Central memory CD4-positive, alpha-beta T cell (primary cell): ENCODE measurements at places on chromosomes 2 and 18.

GRCh38 chr2:161662373-161662772 is 38.2 kb downstream of the SLC4A10 start:
- DNase-seq, result no peak

GRCh38 chr2:177075254-177075653 is 137.3 kb upstream of the HNRNPA3 start:
- DNase-seq, result no peak

- no peak for DNase-seq
Measured at GRCh38 chr18:28039691-28040090, 137.2 kb downstream of the CDH2 start.

GRCh38 chr2:143830476-143830875 is 689.4 kb downstream of the ZEB2 start:
- DNase-seq, result no peak

DNA sequence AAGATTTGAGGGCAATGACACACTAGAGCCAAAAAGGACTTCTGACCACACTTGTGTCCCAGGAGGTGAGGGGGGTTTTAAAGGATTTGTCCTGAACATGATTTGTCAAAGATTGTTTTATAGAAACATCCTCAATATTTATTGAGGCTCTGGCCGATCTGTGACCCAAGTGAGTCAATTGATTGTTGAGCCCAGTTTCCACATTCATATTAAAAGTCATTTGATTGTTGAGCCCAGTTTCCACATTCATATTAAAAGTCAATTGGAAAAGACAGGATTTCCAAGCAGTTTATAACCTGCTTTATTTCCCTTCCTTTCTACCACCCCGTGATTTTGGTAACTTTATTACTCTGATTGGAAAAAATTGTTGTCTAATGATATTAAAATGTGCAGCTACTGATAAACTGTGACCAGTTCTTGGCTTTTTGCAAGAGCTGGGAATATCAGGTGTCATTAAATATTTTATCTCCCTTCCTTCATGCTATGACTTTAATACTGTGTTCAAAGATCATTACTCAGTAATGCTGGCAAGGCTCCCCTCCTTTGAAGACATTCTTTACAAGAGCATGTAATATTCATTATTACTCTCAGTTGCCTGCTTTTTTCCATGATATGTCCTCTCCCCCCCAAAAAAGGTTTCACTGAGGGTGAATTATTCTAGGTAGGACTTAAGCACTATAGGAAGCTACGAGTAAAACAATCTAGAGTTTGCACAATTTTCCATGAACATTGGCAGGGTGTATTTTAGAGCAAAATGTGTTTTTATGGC is 75.3 kb downstream of the HRH4 start:
- no peak for DNase-seq

DNA sequence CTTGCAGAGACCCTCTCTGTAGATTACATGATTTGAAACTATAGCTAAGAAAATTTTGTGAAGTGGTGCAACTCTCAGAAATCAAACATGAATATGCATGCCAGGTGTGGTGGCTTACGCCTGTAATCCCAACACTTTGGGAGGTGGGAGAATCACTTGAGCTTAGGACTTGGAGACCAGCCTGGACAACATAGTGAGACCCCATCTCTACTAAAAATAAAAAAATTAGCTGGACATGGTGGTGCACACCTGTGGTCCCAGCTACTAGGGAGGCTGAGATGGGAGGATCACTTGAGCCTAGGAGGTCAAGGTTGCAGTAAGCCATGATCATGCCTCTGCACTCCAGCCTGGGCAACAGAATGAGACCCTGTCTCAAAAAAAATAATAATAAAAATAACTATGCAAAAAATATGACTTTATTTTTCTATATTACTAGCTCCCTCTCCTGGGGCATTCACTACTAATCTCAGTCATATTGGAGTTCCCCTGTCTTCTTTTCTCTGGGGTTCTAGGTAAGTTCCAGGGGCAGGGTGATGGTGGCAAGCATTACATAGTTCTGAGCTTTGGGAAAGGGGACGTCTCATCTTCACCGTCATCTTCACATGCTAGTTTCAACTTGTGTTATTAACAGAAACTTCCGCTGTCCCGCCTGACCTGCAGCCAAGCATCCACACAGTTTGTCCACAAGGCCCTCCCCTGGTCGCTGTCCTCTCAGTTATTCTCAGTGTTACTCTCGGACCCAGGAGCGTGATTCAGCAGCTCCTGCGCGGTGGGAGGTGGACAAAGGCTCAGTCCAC is 96.8 kb upstream of the MBOAT2 start:
- DNase-seq, result no peak

- no peak for DNase-seq
Measured at GRCh38 chr2:191645032-191645431, 32.9 kb upstream of the NABP1 start.

GRCh38 chr2:160703648-160704585 is 210.3 kb upstream of the RBMS1 start:
- peak; percentile 3 for DNase-seq

DNA sequence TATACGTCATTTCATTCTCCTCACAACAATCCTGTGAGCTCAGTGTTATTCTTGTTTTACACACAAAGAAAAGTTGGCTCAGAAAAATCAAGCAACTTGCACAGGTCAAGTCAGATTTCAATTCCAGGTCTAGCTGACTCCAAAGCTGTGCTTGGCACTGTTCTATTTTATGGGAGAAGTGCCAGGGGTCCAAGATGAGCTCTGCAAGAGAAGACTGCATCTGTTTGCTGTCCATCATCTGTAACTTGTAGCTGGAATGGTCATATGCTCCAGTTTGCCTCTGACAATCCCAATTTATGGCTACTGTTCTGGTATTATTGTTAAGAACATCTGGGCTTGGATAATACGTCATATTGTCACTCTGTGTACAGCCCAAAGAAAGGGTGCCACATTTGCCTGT is 28.9 kb downstream of the KCNF1 start:
- no peak for DNase-seq

- DNase-seq, result no peak
Measured at GRCh38 chr2:202278036-202278760, 12.6 kb downstream of the NOP58 start.

- no peak for DNase-seq
Measured at GRCh38 chr18:8617907-8618306, 8.7 kb downstream of the RAB12 start.

GRCh38 chr18:51038110-51038509 is 8.1 kb downstream of the SMAD4 start:
- DNase-seq, result no peak

DNA sequence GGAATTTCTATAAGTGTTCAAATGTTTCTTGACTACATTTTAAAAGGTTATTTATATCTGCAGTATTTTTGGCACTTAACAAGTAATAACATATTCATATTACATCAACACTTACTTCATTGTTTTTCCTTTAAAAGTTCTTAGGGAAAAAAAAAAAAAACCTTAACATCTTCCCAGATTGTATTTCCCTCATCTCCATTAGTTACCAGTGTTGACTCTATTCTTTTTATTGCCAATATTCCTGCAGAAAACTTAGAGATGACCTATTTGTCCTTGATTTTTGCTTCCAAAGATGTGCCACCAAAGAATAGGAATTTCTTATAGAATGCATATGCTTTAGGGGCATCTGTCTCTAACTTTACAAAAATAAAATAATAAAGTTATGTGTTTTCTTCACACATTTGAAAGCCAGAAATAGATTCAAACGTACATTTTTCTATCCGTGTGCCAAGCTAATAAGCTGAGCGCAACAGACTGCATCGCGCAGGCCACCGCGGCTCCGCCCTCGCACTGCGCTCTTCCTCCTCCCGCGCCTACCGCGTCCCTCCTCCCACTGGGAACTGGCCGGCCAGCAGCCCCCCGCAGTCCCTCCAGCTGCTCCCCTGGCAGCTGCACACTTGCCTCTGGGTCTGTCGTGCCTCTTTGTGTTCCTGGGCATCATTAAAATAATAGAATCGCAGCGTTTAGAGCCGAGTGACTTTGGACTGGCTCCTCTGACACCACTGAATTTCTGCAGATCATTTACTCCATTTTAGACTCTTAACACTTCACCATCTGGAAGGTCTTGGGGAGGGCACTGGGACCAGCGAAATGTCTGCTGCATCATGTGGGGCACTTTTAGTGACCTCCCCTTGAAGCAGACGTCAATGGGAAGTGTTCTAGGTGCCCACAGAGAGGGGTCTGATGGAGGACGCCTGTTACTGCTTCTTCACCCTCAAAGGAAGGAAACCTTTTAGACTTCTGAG is 21.2 kb upstream of the NAB1 start:
- no peak for DNase-seq

DNA sequence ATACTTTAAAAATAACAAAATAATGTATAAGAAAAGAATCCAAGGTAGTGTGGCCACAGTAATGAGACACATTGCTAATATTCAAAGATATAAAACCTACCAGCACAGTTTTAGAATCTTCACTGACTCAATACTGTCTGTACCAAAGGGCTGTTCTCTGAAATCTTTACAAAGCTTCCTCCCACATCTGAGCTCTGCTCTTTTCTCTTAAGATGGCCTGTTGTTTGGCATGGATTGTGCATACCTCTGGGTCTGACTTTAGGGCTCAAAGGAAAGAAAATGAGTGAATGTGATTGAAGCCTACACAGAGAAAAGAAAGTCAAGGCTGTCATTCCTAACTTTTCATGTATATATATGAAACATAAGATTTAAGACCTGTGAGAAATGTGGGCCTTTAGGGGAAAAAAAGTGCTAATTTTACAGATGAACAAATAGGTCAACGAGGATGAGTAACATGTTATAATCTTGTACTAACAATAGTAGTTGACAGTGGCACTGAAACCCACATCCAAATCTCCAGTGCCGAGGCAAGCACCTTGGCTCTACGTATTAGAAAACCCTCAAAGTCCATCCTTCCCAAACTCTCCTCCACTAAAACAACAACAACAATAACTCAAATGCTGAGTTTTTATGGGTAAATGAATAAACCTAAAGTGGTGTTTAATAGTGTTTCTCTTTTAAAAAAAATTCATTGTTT is 114.2 kb downstream of the ZNF521 start:
- no peak for DNase-seq

GRCh38 chr2:86026744-86027065 is 79.0 kb downstream of the POLR1A start:
- no peak for DNase-seq

- DNase-seq, result no peak
Measured at GRCh38 chr18:52216666-52217065, 123.3 kb upstream of the DCC start.

DNA sequence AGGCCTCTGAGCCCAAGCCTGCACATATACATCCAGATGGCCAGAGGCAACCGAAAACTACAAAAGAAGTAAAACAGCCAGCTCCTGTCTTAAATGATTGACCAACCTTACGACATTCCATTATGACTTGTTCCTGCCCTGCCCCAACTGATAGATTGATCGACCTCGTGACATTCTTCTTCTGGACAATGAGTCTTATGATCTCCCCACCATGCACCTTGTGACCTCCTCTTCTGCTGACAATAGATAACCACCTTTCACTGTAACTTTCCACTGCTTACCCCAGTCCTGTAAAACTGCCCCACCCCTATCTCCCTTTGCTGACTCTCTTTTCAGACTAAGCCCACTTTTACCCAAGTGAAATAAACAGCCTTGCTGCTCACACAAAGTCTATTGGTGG is 670.0 kb upstream of the PKDCC start:
- no peak for DNase-seq

GRCh38 chr2:51011254-51011653 is 20.7 kb downstream of the NRXN1 start:
- no peak for DNase-seq

- no peak for DNase-seq
Measured at GRCh38 chr18:8619041-8619440, 9.8 kb downstream of the RAB12 start.

DNA sequence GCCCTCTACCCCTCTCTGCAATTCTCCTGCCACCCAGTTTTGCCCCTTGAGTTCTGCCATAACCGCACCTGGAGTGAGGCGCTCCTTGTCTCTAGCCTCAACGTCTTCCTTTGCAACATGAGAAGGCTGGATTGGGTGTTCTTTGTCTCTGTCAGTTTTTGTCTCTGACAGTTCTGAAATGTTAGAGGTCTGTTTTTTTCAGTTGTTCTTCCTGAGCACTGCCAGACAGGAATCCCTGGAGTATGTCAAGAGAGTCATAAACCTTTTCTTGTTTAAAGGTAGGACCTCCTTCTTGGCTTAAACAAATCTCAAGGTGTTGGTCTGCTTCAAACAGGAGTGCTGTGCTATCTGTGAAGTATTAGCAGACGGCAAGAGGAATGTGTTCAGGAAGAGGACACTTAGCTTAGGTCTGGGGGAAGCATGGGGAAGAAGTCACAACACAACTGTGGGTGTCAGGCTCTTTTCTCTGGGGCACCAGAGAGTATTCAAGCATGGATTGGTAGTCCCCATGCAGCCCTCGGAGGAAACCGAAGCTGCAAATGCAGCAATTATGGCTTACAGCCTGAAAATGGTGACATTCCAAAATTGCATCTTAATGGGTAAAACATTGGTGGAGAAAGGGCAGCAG is 32.3 kb downstream of the AFF3 start:
- no peak for DNase-seq

- DNase-seq, result no peak
Measured at GRCh38 chr2:25856377-25856776, 21.9 kb downstream of the ASXL2 start.

- no peak for DNase-seq
Measured at GRCh38 chr2:18545384-18545783, 15.1 kb downstream of the RDH14 start.

GRCh38 chr2:96509114-96509846 is 4.1 kb upstream of the NEURL3 start:
- DNase-seq, result no peak

- no peak for DNase-seq
Measured at GRCh38 chr2:230900336-230900995, 24.6 kb downstream of the GPR55 start.

GRCh38 chr2:102783506-102784183 is 21.8 kb downstream of the TMEM182 start:
- DNase-seq, result no peak

DNA sequence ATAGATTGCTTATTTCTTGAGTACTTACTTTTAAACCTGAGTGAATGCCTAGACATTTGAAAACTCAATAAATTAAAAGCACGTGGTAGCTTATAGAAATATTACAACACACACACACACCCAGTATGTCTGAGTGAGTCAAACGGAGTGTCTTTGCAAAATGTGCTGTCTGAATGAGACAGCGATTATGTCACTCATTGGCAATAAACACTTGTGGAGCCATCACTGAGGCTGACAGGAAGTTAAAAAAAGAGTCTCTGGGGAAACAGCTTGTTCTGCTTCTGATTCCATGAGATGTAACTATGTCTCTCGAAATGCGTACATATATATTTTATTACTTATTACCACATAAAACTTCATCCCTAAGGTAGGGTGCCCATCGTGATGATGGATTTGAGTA is 22.3 kb upstream of the VPS4B start:
- DNase-seq, result no peak

GRCh38 chr2:219446101-219446504 is 11.5 kb downstream of the SPEG start:
- no peak for DNase-seq

- DNase-seq, result no peak
Measured at GRCh38 chr2:174001107-174001506, 35.9 kb upstream of the SP3 start.
